ENCODE measurements at places on chromosomes 7 and 10.
A peak's percentile ranks its signal among the peaks of the same experiment; 100 is the strongest.

DNA sequence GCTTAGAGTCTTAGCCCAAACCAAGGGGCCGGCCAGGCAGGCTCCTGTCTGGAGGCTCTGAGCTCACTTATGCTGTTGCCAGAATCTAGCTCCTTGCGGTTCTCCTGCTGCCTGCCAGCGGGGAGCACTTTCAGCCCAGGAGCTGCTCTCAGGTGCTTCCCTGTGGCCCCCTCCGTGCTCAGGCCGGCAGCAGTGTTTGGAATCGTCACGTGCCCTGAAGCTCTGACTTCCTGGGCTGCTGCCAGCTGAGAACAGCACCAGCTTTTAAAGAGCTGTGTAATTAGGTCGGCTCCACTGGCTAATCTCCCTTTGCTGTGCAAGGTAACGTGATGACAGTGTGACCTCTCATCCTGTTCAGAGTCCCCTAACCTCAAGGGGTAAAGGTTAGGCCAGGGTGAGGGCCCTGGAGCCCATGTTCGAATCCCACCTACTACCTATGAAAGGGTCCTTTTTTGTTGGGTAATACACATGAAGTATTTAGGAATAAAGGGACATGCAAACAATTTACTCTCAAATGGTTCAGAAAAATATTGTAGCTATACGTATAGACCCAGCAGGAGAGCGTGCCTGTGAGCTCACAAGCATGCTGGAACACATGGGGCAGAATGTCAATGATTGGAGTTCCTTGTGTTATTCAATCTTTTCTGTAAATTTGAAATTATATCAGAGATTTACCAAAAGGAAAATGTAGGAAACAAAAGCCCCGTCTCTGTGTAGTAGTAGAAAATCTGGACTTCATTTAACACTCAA, 16.6 kb downstream of the ZNF862 start:
- peak; percentile 30 for DNase-seq

- DNase-seq = no peak
These were observed 2.0 kb downstream of the PPP3CB start for GRCh38 chr10:73493781-73494180.

DNA sequence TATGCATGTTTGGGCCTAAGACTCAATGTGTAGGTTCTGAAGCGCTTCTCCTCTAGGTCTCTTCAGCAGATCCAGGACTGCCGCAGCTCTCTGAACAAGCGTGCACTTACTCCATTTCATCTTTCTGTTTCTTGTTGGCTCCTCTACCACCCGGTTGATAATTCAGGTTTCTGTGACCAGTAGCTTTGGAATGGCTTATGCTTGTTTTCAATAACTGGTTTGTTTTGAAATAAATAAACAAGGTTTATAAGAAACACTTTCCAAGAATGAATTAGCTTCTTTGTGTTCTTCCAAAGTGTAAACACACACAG, 1.5 kb downstream of the MDFIC start:
- no peak for DNase-seq

DNA sequence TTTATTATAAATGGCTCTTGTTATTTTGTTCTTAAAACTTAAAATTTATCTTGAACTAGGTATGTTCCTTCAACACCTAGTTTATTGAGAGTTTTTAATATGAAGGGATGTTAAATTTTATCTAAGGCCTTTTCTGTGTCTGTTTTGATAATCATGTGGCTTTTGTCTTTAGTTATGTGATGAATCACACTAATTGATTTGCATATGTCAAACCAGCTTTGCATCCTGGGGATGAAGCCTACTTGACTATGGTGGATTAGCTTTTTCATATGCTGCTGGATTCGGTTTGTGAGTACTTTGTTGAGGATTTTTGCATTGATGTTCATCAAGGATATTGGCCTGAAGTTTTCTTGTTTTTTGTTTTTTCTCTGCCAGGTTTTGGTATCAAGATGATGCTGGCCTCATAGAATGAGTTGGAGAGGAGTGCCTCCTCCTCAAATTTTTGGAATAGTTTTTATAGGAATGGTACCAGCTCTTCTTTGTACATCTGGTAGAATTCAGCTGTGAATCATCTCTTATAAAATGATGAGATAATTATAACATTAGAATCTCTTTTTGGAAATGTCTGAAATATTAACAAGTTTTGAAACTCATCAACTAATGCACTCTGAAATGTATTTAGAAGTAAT, 78.7 kb upstream of the AGR3 start:
- DNase-seq = no peak

GRCh38 chr7:33853361-33854062, 51.8 kb upstream of the BMPER start:
- DNase-seq = no peak

- DNase-seq = no peak
These were observed 646.9 kb downstream of the SORCS3 start for GRCh38 chr10:105288026-105288425.

DNA sequence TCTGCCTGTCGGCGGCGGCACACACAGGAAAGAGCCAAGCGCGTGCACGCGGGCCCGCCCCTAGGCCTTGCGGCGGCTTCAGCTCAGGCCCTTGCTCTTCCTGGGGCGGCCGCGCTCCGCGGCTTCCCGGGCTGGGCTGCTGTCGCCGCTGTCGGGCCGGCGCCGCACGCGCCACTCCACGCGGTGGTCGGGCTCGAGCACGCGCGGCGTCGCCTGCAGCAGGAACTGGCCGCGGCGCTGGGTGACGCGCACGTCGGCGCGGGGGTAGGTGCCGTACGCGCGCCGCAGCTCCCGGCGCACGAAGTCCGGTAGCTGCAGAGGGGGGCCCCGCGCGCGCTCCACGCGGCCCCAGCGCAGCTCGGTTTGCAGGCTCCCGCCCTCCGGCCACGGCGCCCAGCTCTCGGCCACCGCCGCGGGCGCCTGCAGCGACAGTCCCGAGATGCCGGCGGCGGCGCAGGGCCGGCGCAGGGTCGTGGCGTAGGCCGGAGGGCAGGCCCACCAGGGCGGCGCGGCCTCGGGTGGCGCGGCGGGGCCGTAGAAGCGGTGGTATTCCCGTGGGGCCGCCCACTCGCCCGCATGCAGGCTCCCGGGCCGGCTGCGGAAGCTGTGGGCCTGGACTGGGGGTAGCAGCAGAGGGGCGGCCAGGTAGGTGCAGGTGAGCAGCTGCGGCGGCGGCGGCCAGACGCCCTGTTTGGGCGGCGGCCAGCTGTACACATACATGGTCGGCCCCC, 804 bp downstream of the C10orf95 start:
- DNase-seq = peak; percentile 93

GRCh38 chr10:122421742-122422141, 32.7 kb upstream of the ARMS2 start:
- DNase-seq = no peak

DNA sequence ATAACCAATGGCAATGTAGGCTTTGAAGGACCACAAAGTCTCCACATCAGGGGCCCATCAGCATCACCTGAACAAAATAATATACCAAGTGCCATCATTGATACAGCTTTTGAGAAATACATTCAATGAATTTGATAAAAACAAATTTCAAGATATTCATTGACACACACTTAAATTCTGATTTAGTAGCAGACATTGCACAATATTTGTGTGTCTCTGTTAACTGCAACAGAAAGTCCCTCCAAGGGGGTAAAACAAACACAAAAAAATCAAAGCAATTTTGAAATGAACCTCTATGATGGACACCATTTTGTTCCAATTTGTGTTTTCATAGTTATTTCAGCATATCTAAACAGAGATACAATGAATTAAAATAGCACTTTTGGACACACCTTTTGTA, 86.8 kb upstream of the RSU1 start:
- DNase-seq = no peak

DNA sequence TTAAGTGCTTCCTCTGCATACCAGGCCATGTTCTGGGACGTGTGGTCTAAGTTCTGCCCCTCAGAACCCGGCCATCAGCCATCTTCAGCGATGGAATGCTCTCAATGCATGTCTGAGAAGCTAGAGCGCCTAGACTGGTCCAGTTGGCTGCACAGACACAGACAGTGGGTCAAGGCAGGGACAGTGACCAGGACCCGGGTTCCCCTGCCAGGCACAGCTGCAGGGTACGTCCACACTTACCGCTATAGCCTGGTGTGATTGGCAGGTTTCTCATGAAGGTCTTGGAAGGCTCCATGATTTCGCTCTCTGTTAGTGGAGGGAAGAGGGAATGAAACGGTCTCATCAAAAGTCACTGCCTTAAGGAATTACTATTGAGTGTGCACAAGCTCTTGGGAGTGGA, 47.3 kb downstream of the PNLIPRP2 start:
- no peak for DNase-seq

GRCh38 chr7:7921830-7922229, 46.8 kb upstream of the GLCCI1 start:
- DNase-seq = no peak

DNA sequence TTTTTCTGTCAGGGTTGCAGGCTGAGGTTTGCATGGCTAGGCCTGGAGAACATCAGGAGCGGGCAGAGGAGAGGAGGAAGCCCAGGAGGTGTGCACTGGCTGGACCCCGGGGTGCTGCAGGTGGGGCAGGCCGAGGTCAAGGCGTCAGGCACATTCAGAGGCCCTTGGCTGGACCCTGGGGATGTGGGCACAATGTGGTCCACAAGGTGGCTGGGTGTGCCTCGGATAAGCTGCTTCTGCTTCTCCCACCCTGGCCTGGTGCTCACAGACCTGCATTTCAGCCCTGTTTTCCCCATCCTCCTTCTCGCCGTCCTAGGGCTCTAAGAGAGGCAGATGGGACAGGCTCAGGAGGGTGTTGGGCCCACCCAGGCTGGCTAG, 108.2 kb downstream of the ADCY1 start:
- no peak for DNase-seq

DNA sequence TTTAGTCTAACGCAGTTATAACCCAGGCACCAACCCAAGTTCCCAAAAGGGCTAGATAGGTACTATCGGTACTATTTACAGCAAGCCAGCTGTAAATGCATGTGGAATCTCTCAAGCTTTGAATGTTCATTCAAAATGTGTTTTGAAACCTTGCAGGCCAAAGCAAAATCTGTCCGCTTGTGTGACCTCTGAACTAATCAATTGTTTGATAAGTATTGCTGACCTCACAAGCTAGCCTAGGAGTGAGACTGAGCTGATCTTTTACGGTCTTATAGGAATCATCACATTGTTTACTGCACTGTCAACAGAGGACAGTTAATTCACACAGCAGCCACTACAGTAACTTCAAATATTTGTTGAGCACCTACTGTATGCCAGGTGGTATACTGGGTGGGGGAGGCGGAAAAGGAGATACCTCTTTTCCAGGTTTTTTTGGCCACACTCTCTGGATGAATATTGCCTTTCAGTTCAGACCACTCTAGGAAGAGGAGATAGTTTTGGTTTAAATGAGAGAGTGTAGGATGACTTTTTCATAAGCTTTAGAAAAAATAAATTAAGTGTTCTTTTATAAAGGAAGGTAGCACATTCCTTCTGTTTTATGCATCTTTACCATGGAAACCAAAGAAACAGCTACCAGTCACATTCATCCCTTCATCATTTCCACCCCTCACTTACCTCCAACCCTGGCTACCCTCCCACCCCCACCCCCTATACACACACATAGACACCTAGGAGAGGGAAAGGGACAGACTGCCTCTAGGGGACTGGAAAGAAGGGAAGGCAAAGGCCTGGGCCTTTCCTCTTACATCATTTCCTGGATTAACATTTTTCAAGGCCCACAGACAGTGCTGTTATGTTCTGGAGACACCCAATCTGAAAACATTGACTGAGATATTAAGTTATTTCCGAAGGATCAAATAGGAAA, 2.4 kb downstream of the PAPSS2 start:
- DNase-seq = no peak

DNA sequence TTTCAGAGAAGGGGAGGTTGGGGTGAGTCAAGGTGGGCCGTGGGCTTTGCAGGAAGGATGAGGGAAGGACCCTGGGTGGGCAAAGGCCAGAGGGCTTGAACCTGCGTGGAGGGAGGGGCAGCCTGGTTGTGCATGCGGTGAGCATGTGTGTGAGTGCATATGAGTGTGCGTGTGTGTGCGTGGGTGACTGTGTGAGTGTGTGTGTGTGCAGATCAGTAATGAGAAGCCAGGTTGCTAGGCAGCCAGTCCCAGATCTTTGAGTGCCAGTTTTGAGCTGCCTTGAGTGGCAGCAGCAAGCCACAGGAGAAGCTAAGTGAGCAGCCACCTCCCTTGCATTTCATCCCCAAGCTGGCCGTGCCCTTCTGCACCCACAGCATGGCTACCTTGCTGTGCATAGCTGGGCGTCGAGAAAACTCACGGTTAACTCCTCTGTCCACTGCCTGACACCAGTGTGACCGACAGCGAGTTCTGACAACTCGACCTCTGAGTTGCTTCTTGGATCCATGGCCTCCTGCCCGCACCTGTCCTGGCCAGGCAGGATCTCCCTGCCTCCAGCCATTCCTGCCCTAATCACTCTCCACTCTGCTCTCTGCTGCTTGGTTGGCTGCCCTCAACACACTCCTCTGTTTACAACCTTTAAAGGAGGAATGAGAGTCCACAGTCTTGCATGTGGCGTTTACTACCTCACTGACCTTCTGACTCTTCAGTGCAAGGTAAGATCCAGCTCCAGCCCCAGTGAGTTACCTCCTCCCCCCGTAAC, 775.4 kb downstream of the TYW1 start:
- no peak for DNase-seq

- no peak for DNase-seq
These were observed 14.5 kb upstream of the ZNF282 start for GRCh38 chr7:149180722-149181449.

DNA sequence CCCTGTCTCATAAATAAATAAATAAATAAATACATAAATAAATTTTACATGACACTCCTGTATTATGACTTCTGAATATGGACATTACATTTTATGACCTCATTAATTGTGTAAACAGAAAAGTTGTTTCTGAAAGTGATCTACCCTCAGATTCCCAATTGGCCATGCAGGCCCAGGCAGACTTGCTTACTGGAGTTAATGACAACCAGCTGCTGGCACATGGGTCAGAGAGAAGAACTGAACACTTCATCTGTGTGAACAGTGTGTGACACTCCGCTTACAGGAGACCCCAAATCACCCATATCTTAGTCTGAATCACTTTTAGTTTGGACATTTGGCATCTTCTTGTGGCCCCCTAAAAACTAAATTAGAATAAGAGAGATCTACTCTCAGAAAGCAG, 31.4 kb downstream of the PARP12 start:
- DNase-seq = no peak

- no peak for DNase-seq
These were observed 125.8 kb downstream of the BMPER start for GRCh38 chr7:34031156-34031555.

DNA sequence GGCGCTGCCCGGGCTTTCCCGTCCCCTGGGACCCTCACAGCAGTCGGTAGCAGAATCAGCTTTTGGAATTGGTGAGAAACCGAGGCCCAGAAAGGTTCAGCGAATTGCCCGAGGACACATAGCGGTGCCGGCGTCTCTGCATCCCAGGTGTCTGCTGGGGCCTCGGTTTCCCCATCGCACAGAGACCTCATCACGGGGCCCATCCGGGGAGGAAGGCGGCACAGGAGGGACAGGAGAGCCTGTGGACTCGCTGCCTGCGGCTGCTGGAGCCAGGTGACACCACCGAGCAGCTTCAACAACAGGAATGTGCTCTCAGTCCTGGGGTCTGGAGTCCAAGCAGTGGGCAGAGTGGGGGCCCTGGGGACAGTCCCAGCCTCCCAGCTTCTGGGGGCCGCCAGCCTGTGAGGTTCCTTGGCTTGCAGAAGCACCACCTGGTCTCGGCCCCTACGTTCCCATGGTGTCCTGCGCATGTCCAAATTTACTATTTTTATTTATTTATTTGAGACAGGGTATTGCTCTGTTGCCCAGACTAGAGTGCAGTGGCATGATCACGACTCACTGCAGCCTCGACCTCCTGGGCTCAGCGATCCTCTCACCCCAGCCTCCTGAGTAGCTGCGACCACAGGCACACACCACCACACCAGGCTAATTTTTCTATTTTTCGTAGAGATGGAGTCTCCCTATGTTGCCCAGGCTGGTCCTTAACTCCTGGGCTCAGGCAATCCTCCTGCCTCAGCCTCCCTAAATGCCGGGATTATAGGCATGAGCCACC, 539 bp upstream of the COX19 start:
- no peak for DNase-seq

Data from CD4-positive, alpha-beta T cell treated with Interleukin-1 beta for 1 hour (primary cell).